ENCODE measurements at places on chromosomes 16 and 17. TPM values are rescaled to one million over a fixed set of nuclear protein-coding genes. Genes with fewer than 3 reads are reported as not detected.

KRTAP9-4 gene
- total RNA-seq, result not detected

GRCh38 chr16:57798953-57799599 is 3.2 kb downstream of the KIFC3 start:
- peaks cover 2% of the 10 kb centered on the region for H3K36me3 ChIP-seq
- H3K27ac ChIP-seq, result no peak overlapping the region
- H3K4me1 ChIP-seq, result peaks cover 24% of the 10 kb centered on the region
- DNase-seq, result no peak

DNA sequence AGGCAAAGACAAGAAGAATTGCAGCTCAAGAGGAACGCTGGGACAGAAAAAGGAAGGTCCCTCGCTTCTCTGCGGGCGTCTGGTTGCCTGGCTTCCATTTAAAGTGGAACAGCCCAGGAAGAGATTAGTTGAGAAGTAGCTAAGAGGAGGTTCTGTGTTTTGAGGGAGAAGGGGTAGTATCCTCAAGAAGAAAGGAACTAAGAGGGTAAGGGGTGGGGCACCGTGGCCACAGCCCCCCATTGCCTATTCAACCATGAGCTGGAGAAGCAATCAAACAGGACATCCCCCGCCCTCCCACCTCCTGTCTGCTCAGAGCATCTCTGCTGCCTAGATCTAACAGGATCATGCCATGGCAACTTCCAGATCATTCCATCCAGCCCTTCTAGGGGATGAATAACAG is 18.1 kb upstream of the CALB2 start:
- H3K4me3 ChIP-seq, result no peak overlapping the region
- H3K36me3 ChIP-seq, result no peaks in the 10 kb centered on the region

- H3K27ac ChIP-seq, result no peak overlapping the region
- no peak overlapping the region for H3K4me3 ChIP-seq
- peak; percentile 17 for DNase-seq
- H3K27me3 ChIP-seq, result peaks cover 2% of the 10 kb centered on the region
- peaks cover 8% of the 10 kb centered on the region for H3K4me1 ChIP-seq
- no peaks in the 10 kb centered on the region for H3K36me3 ChIP-seq
Measured at GRCh38 chr17:19762515-19762961, 14.4 kb upstream of the ALDH3A1 start.

All from activated T-helper 1 cell treated with anti-CD3 and anti-CD28 coated beads, Interleukin-12 subunit alpha, Interleukin-12 subunit beta, Interleukin-2, Interleukin-4 antibody, amounts not matched to agents 30 ng/mL and 10 ng/mL and 1 ng/mL, durations not matched to agents 14 hours and 24 hours and 36 hours (primary cell).